Central memory CD4-positive, alpha-beta T cell (primary cell): ENCODE measurements at places on chromosomes 4 and X.

GRCh38 chr4:77651820-77652219 is 46.2 kb downstream of the CXCL13 start:
- DNase-seq: no peak

- peak; percentile 5 for DNase-seq
These were observed 214.5 kb upstream of the TACR3 start for GRCh38 chr4:103934178-103934789.

DNA sequence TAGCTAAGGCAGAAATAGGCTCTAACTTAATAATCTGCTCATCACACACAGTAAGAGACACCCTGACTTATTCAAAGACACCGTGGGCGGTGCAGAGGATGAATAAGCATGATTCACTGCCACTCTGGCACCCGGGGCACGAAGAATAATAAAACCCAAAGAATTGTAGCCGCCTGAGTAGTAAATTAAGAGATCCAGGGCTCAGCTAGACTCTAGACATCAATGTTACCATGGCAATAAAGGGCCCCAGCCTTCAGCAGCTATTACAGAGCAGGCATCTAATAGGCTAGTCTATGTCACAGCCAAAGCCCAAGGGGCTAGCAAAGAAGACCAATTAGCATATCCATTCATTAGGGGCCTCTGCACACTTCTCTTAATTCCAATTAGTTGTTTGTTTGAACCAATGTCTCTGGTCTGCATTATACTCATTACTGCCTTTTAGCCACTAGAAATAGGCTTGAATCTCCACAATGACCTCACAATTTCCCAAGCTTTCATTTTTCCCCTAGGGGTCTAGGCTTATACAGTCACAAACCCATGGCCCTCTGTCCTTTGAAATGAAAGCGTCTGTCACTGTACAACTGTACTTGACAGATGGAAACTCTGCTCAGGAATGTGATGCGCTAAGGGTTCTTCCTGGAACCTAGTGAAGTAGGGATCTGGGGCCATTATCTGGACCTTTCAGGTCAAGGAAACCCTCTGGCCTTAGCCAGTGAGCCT is 3.0 kb upstream of the ATP1B4 start:
- no peak for DNase-seq

DNA sequence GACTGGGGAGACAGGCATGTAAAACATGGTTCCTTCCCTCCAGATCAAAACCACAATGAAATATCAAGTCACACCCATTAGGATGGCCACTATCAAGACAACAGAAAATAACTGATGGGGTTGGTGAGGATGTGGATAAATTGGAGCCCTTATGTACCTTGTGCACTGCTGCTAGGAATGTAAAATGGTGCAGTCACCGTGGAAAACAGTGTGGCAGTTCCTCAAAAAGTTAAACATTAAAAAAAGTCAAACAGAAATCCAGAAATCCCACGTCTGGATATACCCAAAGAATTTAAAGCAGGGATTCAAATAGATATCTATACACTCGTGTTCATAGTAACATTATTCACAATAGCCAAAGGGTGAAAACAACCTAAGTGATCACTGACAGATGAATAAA is 35.2 kb upstream of the MSX1 start:
- DNase-seq: no peak

DNA sequence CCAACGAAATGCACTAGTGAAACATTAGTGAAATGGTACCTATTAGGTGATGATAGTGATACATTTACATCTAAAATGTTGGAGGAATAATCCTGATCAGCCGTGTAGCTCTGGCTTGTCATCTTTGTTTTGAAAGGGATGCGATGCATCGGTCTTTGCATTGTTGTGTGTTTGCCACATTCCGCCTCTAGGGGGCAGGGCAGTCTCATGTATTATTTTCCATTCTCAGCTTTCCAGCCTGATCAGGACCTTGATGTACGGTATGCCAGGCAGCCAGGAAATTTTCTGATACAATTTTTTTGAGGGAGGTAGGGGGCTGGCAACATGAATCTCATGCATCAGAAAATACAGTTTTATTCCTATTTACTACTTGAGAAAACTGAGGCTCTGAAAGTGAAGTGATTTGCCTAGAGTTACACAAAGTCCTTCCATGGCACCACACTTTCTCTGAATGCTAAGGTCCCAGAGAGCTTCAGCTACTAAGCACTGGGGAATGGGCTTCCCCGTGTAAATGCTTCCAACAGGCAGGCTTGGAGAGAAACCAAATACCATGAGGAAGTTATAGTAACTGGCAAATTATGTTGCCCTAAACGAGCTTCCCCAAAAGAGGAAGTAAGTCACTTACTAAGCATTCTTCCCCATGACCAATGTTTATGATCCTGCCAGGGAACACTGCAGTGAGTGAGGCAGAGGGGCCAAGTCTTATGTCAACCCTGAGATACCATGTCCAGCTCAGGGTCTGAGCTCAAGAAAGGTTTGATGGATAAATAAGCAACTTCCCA is 31.8 kb upstream of the IQSEC2 start:
- DNase-seq: peak; percentile 31

DNA sequence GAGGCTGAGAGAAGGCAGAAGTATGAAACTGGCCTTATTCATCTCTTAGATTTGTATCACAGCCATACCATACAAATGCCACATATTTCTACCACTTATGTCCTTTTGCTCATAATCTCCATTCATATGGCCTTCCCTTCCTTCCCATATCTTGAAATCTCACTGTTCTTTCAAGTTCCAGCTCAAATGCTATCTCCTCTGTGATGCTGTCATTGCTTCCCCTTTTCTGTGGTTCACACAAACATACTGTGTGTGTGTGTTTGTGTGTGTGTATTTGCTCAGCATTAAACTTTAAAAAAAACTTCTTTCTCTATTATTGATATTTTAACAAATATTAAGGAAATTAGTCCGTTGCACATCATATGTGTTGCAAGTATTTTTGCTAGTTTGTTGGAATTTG is 26.7 kb downstream of the PHKA1 start:
- no peak for DNase-seq
